Activated CD4-positive, CD25-positive, alpha-beta regulatory T cell treated with anti-CD3 and anti-CD28 coated beads, Interleukin-2, amount 50 U/mL, for 16 hours (primary cell): ENCODE measurements at places on chromosomes 1 and 21.

- DNase-seq = no peak
Observed at GRCh38 chr1:86245566-86246190, 89.1 kb upstream of the COL24A1 start.

DNA sequence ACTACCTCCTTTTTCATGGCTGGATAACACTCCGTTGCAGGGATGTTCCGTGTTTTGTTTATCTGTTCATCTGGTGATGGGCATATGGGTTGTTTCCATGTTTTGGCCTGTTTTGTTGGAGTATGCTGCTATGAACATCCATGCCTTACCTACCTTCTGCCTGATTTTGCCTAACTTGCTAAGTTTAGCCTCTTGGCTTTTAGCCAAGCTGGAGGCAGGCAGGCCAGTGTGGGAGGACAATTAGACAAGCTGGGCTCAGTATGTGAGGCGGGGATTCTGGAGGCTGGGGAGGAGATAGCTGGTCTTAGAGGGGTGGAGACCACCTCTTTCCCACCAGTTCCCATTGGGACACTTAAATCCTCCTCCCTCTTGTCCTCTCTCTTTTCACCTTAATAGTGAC lies 98.4 kb upstream of the WNT4 start:
- DNase-seq = no peak

DNA sequence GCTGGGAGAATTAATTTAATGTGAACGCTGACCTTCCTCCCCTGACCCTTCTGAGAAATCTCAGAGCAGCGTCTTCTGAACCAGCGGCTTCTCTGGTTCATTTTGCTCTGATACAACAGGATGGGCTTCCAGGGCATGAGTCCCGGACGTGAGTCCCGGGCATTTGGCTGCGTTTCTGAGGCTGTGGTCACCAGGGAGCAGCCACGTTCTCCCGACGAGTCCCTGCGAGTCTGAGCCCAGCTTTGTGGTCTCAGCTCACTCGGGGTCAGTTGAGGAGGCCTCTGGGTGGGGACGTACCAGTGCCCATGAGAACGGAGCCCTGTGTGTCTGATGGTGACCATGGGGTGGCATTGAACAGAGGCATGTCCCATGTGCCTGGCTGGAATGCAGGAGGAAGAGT lies 17.7 kb upstream of the OBSCN start:
- no peak for DNase-seq

GRCh38 chr1:78052685-78053405 lies 7.1 kb downstream of the GIPC2 start:
- DNase-seq = no peak

DNA sequence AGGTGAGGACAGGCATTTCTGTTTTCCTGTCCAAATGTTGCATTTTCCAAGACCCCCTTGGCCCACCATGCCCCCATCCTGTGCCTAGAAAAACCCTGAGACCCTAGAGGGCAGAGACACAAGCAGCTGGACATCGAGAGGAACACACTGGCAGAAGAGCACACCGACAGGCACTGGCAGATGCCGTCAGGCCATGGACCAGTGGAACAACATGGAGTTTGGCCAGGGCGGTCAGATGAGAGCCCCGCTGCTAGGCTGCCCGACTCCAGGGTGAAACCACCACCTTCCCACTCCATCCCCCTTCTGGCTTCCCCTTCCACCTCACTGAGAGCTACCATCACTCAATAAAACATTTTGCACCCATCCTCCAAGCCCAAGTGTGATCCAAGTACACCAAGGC lies 438.4 kb downstream of the SIPA1L2 start:
- DNase-seq = no peak

GRCh38 chr1:6660415-6661049 lies 35.9 kb downstream of the THAP3 start:
- DNase-seq = no peak

DNA sequence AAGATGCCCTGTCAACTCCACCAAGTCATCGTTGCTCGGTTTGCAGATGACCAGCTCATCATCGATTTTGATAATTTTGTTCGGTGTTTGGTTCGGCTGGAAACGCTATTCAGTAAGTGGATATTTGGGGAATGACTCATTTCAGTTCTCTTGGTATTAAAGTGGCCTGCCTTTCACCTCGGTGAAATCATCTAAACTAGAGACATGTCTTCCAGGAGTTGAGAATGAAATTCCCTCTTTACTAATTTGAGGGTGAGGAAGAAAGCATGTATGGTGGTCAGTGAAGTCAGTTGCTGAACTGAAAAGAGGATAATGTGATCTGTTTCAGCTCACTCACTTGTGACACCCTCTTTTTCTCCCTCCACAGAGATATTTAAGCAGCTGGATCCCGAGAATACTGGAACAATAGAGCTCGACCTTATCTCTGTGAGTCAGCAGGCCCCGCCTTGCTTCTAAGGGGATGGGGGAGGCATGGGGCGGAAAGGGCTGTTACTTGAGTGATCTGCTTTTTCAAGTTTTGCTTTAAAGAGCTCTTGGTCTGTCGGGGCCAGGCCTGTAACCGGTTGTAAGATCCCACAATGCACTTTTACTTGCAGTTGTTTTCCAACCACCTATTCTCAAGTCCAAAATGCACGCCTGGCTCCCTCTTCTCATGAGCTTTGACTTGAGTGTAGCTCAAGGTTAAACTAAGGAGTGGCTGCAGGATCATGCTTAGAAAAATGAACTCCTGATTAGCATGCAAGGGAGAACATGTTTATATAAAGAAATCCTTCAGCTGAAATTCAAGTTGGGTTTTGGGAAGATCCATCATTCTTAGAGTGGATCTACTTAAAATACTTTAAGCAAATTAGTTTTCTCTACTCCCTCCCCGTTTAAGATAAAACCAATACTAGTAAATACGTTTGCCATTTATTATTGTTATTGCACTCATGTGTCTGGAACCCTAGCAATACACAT lies 59.8 kb downstream of the CAPN2 start:
- no peak for DNase-seq

DNA sequence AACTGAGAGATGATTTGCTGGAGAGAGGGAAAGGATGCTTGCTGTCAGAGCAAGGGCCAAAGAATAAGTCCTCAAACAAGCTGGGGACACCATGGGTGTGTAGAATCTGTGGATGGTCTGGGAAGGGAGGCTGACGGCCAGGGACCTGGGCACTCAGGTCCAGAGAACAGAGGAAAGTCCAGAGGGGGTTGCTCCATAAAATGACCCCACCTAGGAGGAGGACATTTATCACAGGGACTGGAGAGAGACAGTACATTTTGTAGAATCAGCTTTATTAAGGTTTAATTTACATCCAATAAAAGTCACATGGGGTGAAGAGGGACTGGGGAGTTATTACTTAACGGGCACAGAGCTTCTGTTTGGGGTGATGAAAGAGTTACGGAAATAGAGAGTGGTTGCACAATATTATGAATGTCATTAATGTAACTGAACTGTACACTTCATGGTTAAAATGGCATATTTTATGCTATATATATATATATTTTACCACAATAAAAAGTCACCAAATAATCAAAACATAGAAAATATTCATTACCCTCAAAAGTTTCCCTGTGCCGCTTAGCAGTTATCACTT lies 73.0 kb upstream of the ABCD3 start:
- no peak for DNase-seq

GRCh38 chr1:19835578-19835977 lies 20.5 kb upstream of the RNF186 start:
- DNase-seq = no peak

- no peak for DNase-seq
Observed at GRCh38 chr1:171654201-171654941, 1.9 kb upstream of the MYOC start.

GRCh38 chr1:118788463-118788862 lies 199.7 kb downstream of the TBX15 start:
- no peak for DNase-seq

GRCh38 chr1:150102986-150103385 lies 35.4 kb downstream of the VPS45 start:
- no peak for DNase-seq

DNA sequence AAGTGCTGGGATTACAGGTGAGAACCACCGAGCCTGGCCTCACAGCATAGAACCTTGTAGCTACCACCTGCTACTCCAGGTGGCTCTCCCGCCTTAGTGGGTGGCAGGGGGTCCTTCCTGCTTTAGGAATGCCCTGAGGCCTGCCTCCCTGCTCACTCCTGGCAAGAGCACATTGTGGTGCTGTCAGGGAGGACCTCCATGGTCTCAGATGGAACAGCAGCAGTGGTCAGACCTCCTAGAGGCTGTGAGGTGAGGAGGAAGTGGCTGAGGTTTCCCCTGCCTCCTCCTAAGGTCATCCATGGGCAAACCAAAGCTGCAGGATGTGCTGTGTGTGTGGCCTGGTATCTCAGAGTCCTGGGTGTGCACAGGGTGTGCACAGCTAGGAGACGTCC lies 6.7 kb downstream of the SOX13 start:
- DNase-seq = no peak

- no peak for DNase-seq
Observed at GRCh38 chr21:40471103-40471502, 375.9 kb downstream of the DSCAM start.

GRCh38 chr1:201103666-201104065 lies 8.6 kb downstream of the CACNA1S start:
- no peak for DNase-seq

DNA sequence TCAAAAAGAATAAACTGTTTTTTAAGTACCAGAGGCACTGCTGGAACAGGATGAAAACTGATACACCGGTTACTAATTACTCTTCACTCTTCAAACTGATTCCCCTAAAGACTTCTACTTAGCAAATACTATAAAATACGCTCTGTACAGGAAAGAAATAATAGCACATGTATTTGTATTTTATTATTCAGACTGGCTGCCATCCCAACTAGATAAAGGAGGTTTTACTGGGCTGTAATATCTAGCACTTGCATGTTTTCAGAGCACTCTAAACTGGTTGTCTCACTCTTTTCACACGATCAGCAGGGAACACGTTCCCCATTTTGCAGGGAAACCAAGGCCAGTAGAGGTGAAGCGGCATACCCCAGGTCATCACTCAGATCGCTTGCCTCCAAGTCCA lies 9.2 kb downstream of the SMIM12 start:
- DNase-seq = no peak

DNA sequence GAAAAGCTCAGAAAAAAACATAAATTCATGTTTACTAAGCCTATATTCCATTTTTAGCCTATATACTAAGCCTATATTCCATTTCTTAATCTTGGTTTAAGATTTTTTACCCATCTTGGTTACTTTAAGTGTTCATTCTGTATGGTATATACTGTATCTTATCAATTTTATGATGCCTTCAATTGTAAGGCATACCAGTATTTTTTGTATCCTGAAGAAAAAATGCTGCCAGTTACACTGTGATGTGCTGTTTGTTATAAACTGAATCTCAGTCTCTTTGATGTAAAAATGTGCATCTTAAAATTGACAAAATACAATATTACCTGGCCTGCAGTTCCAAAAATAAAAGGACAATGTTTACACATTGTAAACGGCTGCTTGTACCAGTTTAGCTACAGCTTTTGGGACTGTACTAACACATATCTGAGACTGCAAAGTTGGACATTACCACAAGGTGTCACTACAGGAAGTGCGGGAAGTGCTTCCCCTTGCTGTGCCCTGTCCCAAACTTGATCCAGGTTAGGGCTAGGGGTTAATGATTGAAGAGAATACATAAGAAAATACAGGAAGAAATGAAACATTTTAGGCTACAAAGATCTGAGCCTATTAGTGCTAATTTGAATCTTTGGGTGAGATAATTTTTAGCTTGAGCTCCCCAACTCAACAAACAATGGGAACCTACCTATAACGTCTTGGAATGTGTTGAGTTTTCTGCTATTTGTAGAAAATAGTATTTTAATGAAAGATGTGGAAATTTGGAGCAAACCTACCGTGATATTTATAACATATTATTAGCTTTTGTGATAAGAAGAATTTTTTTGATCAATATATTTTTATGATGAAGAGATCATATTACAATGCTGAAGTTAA lies 108.9 kb downstream of the LBR start:
- no peak for DNase-seq

- no peak for DNase-seq
Observed at GRCh38 chr21:39681845-39682244, 63.1 kb upstream of the IGSF5 start.
